Suprapubic skin (tissue), 4 donors: ENCODE measurements at places on chromosomes 16 and 17. TPM values are rescaled to one million over a fixed set of nuclear protein-coding genes. Genes with fewer than 3 reads are reported as not detected.

DNA sequence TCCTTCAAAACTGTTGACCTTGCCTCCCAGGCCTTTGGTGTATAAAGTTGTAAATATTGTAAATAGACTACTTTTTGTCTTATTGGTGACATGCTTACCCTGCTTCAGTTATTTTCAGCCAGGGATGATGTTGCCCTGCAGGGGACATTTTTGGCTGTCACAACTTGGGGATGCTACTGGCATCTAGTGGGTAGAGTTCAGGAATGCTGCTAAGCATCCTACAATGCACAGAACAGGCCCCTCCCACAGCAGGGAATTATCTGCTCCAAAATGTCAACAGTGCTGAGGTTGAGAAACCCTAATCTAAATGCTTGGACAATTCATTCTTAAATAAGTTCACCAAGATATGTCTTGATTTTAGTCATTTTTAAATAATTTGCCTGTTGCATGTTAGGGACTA, 459.8 kb downstream of the PMP22 start:
- DNase-seq: no peak

DNA sequence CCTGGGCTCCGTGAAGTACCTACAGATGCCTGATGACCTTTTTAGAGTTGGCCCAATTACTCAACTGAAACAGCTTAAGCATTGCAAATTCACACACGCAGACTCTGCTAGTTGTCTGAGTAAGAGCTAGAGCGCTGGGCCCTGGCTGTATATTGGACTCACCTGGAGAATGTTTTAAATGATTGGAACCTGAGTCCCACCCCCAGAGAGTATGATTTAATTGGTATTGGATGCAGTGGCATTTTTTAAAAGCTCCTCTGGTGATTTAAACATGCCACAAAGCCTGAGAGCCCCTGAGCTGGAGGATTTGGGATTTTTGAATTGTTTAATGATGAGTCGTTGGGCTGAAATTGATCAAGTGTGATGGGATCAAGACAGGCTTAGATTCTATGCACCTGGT, 143.9 kb upstream of the SDK2 start:
- DNase-seq: no peak

SPATA32 gene
- total RNA-seq: not detected

- peak; percentile 81 for DNase-seq
Observed at GRCh38 chr17:34254651-34255380, at the start of gene CCL2. Gene CCL2, plus strand, starts transcription at chr17:34255285. Its CDS starts 65 bp downstream, at chr17:34255350.

- no peak for DNase-seq
Observed at GRCh38 chr17:66527335-66527734, 224.9 kb downstream of the PRKCA start.

- DNase-seq: no peak
Observed at GRCh38 chr17:202501-202951, 21.1 kb upstream of the DOC2B start.

NOS2 gene
- total RNA-seq: 0.97 TPM

- DNase-seq: no peak
Observed at GRCh38 chr17:70366386-70366785, 197.1 kb downstream of the KCNJ2 start.

SMIM22 gene
- total RNA-seq: 18.7 TPM

CCDC200 gene
- total RNA-seq: not detected
